Esophagus squamous epithelium (tissue), 5 donors: ENCODE measurements at places on chromosomes 3 and 15.
A peak's percentile ranks its signal among the peaks of the same experiment; 100 is the strongest.

DNA sequence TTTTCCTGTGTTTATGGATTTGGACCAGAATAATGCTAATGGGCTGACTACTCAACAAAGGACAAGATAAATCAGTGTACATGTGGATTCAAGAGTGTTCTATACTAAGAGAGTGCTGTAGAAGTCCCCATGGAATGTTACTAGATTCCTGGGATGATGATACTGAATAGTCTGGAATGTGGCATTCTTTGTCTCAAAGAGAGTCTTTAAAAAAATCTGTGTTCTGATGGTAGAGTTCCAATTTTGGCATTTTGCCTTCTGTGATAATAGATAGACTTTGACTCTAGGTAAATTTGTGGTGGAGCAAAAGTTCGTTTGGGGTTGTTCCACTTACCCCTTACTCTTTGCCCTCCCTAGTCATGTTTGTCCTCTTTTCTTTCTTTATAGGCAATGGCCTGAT is 43.7 kb downstream of the NMD3 start:
- peaks cover 28% of the 10 kb centered on the region for H3K4me1 ChIP-seq
- H3K36me3 ChIP-seq: peaks cover 31% of the 10 kb centered on the region
- no peak overlapping the region for H3K27ac ChIP-seq
- H3K4me3 ChIP-seq: no peak overlapping the region

GRCh38 chr3:157074981-157075380 is 85.0 kb downstream of the CCNL1 start:
- H3K27ac ChIP-seq: no peak overlapping the region
- no peaks in the 10 kb centered on the region for H3K36me3 ChIP-seq
- H3K4me3 ChIP-seq: no peak overlapping the region

- no peak overlapping the region for H3K4me3 ChIP-seq
- no peaks in the 10 kb centered on the region for H3K27me3 ChIP-seq
- H3K4me1 ChIP-seq: peaks cover 52% of the 10 kb centered on the region
These were observed 10.5 kb downstream of the CNBP start for GRCh38 chr3:129173206-129173605.

DNA sequence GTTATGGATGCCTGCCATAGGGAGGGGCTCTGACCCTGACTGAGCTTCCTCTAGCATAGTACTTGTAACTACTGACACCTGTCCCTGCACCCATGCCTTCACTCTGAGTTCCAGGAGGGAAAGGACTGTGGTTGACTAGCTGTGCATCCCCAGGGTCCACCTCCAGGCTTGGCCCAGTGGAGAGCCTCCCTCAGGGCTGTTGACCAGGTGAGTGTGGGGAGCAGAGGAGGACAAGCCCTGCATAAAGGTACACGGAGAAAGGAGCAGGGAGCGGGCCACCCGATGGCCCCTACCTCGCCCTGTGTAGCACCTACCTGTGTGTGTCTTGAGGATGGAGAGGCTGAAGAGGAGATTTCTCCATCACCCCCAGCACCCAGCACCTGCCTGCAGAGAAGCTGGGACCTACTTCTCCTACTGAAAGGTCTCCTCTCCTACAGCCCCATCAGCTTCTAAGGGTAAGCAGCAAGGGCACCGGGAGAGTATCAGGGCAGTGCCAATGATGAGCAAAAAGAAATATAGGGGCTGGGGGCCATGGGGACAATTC is 6.7 kb upstream of the LTF start:
- H3K27me3 ChIP-seq: no peaks in the 10 kb centered on the region
- no peak overlapping the region for H3K4me3 ChIP-seq
- no peak overlapping the region for H3K27ac ChIP-seq
- no peak for DNase-seq
- H3K4me1 ChIP-seq: no peaks in the 10 kb centered on the region

- no peak overlapping the region for H3K27ac ChIP-seq
- no peaks in the 10 kb centered on the region for H3K27me3 ChIP-seq
- H3K4me1 ChIP-seq: peaks cover 3% of the 10 kb centered on the region
- no peak overlapping the region for H3K4me3 ChIP-seq
- no peak for DNase-seq
- H3K36me3 ChIP-seq: peaks cover 14% of the 10 kb centered on the region
These were observed 12.5 kb downstream of the MAP6D1 start for GRCh38 chr3:183812761-183813445.

DNA sequence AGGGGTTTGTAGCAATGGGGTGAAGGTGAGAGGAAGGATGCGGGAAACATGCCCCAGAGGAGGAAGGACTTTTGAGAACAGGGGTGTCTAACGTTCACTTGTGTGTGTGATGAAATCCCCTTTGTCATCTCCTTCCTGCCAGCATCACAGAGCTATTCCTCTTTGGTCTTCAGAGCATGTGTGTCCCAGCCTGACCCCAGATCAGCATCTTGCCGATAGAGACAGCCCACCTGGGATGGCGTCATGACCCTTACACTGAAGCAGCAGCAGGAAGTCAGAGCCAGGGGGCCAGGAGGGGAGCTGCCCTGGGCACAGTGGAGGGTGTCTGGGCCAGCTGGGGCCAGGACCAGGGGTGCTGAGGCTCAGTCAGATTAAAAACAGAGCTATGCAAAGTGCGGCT is 29.9 kb upstream of the GRIP2 start:
- no peak overlapping the region for H3K4me3 ChIP-seq
- H3K27ac ChIP-seq: no peak overlapping the region
- H3K4me1 ChIP-seq: no peaks in the 10 kb centered on the region
- H3K27me3 ChIP-seq: no peaks in the 10 kb centered on the region
- DNase-seq: no peak

DNA sequence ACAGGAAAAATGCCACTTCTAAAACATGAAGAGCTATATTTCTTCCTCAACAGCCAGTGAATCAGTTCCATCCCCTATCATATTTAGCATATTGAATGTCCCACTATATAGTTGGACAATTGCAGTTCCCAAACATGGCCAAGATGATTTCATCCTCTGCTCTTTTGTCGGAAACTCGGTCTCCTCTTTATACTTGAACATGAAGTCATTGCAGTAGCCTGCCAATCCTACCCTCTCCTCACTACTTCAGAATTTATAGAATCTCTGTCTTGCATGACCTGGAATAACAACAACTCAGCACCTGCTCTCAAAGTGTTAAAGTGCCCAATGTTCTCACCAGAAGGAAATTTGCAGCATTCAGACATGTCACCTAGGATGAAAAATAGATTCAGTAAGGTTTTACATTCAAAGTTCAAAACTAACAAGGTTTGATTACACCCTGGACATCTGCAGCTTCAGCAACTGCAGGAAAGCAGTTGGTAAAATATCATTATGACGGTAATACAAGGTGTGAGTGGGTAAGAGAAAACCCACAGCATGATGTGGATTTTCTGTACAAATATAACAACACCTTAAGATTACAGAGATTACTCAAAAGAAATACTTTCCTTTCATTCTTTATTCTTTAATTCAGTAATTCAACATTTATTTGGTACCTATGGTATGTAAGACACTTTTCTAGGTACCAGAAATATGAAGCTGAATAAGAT is 52.5 kb downstream of the TP63 start:
- no peak overlapping the region for H3K4me3 ChIP-seq
- DNase-seq: no peak
- no peaks in the 10 kb centered on the region for H3K36me3 ChIP-seq
- H3K27me3 ChIP-seq: no peaks in the 10 kb centered on the region
- no peaks in the 10 kb centered on the region for H3K4me1 ChIP-seq
- no peak overlapping the region for H3K27ac ChIP-seq

DNA sequence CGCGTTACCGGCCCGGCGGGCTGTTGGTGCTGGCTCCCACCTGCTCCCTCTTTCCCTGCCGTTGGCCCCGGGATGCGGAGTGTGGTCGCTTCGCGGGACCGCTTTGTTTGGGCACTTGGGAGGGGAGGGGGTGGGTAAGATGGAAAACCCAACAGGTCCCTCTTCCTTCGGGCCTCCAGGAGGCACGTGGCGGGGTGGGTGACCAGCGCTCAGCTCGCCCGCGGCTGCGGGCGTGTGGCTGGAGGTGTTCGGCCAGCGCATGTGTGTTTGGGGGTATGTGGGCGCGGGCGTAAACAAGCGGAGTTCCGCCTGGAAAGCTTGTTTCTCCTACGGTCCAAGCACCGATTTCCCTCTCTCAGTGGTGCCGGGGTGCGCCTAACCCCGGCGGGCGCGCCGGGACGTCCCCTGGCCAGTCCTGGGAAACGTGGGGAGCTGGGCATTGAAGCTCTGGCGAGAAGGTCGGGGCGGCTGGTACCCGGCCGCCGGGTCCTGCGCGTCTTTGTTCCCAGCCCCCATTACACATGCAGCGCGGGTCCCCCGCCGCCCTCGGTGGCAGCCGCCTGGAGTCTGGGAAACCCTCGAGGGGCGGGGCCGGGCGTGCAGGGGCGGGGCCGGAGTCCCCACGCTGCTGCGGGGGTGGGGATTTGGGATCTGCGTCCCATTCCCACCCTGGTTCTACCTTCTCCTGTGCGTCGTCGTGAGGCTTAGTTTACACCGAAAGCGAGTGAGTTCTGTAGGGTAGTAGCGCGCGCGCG is 1.4 kb downstream of the ACVR2B start:
- peak overlapping the region; percentile 76 for H3K4me3 ChIP-seq
- DNase-seq: no peak
- H3K4me1 ChIP-seq: peaks cover 55% of the 10 kb centered on the region
- peak overlapping the region; percentile 94 for H3K27ac ChIP-seq
- no peaks in the 10 kb centered on the region for H3K36me3 ChIP-seq

- H3K36me3 ChIP-seq: no peaks in the 10 kb centered on the region
- H3K4me3 ChIP-seq: peak within 1 kb of the TSS; percentile 60
- peak within 1 kb of the TSS; percentile 64 for H3K27ac ChIP-seq
- DNase-seq: no peak
These were observed at the start of gene CMTM8 for GRCh38 chr3:32238453-32239306. TSS of gene CMTM8 (plus strand) at chr3:32238680. CDS start at chr3:32238973, 293 bp downstream.

DNA sequence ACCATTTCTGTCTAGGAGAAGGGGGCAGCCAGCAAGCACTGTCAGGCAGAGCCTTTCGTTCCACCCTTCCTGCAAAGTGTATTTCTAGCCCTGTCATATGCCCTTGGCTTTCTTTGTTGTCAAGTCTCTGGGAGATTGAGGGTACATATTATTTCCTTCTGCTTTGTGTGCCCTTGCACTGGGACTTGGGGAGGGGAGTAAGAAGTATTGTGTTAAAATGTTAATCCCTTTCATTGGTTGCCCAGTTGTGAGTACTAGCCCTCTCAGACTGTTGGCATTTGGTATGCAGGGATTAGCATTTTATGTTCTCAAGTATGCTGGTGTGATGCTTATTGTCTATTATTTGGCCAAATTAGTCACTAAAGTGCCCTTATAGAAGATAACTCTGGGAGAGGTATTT is 63.9 kb downstream of the RBM6 start:
- H3K4me1 ChIP-seq: no peaks in the 10 kb centered on the region
- no peak overlapping the region for H3K4me3 ChIP-seq
- DNase-seq: no peak
- no peak overlapping the region for H3K27ac ChIP-seq

DNA sequence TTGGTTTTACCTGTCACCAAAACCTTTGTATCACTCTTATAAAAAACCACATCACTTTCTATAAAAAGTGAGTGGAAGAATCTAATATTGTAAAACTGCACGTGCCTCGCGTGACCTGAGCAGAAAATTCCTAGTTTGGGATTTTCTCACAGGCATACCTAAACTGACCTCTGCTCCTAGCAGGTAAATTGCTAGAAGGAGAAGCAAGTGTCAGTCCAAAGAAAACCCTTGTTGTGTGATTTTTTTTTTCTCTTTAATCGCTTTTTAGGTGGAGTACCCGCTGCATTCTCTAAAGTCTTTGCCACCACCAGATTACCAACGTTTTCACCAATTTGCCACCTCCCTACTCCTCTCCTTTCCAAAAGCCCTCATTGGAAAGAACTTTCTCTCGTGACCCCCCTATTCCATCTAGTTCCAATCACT is 534 bp upstream of the UBE2E1 start:
- no peaks in the 10 kb centered on the region for H3K27me3 ChIP-seq
- no peak for DNase-seq
- peak overlapping the region; percentile 88 for H3K27ac ChIP-seq
- H3K4me1 ChIP-seq: peaks cover 25% of the 10 kb centered on the region

- H3K27ac ChIP-seq: no peak overlapping the region
- DNase-seq: no peak
- H3K36me3 ChIP-seq: no peaks in the 10 kb centered on the region
- H3K4me3 ChIP-seq: no peak overlapping the region
- no peaks in the 10 kb centered on the region for H3K4me1 ChIP-seq
These were observed 246.5 kb upstream of the LRRN1 start for GRCh38 chr3:3552761-3553160.
